ENCODE measurements at places on chromosomes 4 and X.

- no peak for DNase-seq
Measured at GRCh38 chr4:10664408-10664807, 20.2 kb downstream of the CLNK start.

DNA sequence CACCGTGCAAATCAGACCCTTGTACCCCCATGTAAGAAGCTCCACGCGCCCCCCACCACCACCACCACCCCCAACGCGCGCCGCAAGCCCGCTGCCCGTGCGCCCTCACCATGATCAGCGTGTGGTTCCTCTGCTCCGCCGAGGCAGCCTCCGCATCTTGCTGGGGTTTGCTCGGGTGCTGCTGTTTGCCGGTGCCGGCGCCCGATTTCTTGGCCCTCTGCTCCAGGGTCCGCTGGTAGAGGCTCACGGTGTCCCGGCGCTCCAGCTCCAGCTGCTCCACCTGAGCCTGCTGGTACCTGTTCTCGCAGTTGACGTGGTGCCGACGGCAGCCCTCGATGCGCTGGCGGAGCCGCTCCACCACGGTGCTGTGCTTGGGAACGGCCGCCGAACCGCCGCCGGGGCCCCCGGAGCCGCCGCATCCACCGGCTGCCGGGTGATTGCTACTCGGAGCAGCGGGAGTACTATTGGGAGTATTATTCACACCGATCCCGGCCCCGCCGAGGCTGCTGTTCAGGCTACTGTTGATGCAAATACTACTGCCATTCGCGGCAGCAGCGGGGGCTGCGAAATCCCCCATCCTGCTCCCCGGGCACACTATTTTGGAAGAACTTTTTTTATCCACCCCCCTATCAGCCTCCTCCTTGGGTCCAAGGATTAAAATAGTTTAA lies 1.1 kb downstream of the MAML3 start:
- DNase-seq, result peak; percentile 36

DNA sequence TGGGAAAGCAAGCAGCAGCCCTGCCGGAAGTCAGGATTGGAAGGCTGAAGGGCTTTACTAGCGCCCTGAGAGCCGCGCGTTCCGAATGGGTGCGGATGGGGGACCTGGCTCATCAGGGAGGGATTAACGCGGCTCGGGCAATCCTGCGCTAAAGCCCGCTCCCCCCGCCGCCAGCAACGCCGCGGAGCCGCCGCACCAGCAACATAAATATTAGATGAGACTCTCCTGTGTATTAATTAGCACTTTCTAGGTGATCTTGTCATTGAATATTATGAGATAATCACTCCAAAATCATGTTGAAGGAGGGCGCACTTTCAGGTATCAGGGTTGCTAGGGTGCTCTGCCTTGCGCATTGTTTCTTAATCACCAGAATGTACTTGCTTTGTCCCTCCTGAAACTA lies 357.2 kb upstream of the FAM241A start:
- no peak for DNase-seq

- no peak for DNase-seq
Measured at GRCh38 chr4:86302830-86303229, 57.0 kb downstream of the MAPK10 start.

- no peak for DNase-seq
Measured at GRCh38 chr4:185657699-185658098, 122.4 kb upstream of the PDLIM3 start.

DNA sequence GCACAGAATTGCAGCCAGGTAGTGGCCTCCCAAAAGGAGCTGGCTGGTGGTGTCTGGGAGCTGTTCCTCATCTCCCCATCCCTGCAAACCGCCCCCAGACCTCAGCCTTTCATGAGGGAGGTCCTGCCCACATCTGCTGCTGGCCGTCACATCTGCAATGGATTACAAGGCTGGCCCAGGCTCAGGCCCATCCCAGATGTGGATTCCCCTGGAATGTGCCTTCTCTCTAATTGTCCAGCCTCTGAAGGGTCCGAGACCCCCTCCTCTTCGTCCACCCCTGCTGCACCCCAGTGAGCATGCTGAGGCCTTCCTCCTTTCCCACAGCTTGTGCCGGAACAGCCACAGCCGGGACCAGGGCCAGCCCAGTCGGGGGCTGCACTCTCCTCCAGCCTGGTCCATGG lies 115.0 kb upstream of the NALF2 start:
- no peak for DNase-seq

GRCh38 chr4:99754756-99755155 lies 61.9 kb upstream of the DAPP1 start:
- DNase-seq, result no peak

GRCh38 chr4:172323288-172323687 lies 510.1 kb downstream of the GALNTL6 start:
- no peak for DNase-seq

DNA sequence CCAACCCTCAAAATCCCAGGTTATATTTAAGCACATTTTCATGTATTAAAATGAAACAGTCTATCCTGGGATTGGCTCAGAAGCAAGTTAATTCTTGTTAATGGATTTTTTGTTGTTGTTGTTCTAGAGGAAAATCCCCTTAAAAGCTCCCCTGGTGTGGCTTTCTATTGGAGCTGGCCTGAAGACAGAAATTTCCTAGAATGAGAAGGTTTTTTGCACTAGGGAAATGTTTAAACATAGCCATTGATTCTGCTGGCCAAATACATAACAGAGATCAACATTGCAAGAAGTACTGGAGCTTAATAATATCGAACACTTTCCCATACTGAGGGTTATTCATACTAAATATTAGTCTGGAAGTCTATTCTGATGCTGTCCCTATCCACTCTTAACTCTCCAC lies 148.8 kb upstream of the PCDH18 start:
- no peak for DNase-seq

GRCh38 chr4:169098969-169099690 lies 89.1 kb upstream of the CBR4 start:
- DNase-seq, result no peak
